Dorsolateral prefrontal cortex (tissue), 122 donors: ENCODE measurements at places on chromosomes 12 and 14.

- no peak for DNase-seq
Measured at GRCh38 chr14:62670526-62670925, 374.7 kb downstream of the KCNH5 start.

DNA sequence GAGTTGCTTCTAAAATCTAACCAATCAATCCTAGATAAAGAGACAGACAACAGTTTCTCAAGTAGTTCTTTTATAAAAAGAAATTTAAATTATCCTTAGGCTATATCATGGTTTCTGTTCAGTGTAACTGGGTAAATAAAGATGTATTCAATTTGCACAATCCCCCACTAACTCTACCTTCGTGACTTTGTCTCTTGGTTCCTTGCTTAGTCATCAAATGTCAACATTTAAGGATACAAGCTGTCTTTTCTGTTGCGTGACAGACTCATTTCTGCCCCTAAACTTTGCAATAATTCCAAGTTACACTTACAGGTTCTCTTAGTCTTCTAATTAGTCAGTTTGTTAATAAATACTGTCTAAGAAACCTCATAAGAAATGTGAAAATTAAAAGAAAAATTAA lies 50.6 kb downstream of the SCAF11 start:
- DNase-seq, result no peak

DNA sequence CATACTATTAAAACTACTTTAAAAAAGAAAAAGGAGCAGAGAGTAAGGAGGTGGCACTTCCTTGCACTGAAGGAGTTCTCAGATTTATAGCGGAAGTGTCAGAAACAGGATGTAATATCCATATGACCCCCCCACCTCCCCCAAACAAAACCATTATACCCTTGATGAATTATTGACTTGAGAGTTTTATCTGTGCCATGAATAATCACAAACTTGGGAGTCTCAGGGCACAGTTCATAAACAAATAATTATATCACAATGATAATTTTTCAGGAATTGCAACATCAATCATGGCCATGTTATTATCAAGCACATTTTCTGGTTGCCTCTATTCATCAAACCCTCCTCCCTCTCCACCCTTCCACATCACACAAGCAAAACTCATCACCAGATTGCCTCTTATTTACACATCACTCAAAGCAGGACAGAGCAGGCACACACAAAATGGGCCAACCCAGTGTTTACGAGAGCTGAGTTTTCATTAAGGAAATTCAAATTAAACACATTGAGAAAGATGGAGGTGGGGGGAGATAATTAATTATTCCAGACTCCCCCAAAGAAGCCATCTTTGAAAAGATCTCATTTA lies 141.4 kb downstream of the EGLN3 start:
- DNase-seq, result no peak

DNA sequence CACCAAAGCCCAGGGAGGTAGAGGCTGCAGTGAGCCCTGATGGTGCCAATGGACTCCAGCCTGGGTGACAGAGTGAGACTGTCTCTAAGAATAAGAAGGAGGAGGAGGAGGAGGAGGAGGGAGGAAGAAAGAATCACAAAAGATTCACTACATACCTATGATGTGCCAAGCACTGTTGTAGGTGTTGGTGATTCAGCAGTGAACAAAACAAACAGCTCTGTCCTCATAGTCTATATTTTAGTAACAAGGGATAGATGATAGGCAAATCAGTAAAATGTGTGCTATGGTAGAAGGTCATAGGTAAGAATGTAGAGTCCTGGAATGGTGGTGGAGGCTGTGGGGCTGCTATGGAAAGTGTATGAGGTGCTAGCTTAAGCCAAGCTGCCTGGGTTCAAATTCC lies 18.0 kb upstream of the ABHD12B start:
- DNase-seq, result no peak

- DNase-seq, result no peak
Measured at GRCh38 chr14:61334197-61334701, 12.9 kb downstream of the PRKCH start.

DNA sequence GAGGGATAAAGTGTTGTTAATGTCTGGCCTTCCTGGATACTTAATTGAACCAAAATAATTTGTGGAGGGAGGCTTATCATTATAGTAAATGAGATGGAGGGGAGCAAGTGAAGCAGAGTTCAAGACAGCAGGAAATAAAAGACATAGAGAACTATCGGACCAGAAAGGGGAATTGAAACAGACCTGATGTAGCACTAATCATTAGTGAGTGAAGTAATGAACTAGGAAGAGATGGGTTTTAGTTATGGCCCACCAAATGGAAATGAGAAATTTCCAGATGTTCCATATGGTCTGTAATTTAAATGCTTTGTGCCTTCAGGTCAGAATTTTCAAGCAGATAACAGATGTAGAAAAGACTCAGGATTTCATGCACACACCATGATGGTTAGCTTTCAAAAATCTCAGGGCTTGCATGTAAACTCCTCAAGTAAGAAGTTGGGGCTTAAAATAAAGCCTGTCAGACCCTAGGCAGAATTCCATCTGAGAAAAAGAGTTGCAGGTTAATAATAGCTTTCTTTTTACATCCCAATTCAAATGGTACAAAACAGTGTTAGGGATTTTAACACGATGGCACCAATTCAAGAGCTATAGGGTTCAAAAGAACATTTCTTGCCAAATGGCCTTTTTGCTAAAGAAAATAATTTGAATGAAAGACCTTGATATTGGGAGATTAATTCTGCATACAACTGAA lies 355.8 kb downstream of the FSCB start:
- DNase-seq, result no peak

- peak; percentile 43 for DNase-seq
Measured at GRCh38 chr12:64461634-64462414, 9.9 kb downstream of the TBK1 start.

GRCh38 chr12:96257550-96258103 lies 63.5 kb downstream of the ELK3 start:
- no peak for DNase-seq

DNA sequence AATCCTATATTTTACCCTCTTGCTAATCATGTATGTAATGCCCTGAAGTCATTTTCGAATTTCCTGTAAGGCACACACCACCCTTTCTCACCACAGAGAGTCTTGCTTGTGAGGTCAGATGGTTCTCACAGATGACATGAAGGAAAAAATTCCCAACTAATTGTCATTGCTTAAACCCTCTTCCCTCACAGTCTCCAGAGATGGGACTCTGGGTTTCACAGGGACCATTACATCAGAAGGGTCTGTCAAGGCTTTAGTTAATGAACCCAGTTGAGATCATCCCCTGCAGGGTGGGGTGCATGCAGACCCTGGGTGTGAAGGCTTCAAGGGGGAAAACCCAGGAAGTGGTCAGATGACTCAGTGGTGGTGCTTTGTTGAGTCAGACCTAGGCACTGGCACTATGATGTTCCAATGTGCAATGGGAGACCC lies 229.6 kb downstream of the BCAT1 start:
- no peak for DNase-seq

GRCh38 chr12:106073179-106073578 lies 65.6 kb downstream of the NUAK1 start:
- no peak for DNase-seq

DNA sequence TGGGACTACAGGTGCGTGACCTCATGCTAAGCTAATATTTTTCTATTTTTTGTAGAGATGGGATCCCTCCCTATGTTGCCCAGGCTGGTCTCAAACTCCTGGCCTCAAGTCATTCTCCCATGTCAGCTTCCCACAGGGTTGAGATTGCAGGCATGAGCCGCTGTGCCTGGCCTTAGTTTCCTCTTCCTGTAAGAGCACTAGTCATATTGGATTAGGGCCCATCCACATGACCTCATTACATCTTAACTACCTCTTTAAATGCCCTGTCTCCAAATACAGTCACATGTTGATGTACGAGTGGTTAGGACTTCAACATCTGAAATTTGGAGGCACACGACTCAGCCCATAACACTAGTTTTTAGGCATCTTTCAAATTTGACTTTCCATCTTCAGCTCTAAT lies 72.2 kb upstream of the RASSF3 start:
- no peak for DNase-seq

DNA sequence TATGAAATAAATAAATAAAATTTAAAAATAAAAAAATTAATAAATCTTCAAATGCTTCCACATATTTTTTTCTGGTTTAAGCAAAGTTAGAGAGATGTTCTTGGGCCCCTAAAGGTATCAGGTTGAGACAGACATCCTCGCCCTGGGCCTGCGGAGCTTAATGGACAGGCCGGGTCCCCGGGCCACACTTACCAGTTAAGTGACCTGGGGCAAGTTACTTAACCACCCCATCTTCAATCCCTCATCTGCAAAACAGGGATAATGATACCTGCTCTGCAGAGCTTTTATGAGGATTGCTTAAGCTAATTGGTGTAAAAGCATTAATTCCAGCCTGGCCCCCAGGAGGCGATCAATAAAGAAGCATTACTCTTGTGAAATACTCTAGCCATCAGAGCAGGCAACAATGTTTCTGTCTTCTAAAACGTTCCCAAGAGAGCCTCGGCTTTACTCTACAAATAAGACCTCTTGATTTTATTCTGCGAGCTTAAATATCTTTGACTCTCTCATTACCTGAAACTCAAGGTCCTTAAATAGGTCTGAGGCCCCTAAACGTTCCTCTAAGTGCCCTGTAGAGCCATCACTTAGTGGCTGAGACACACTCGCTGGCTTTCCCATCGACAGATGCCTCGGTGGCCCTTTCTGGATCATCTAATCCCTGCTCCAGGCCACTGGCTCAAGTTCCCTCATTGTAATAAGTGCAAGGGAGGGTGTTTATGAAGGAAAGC lies 81.1 kb upstream of the DIO3 start:
- DNase-seq, result no peak

- DNase-seq, result peak; percentile 75
Measured at GRCh38 chr14:102363182-102363943, 622 bp downstream of the TECPR2 start.

- DNase-seq, result no peak
Measured at GRCh38 chr14:22039938-22040780, 366.5 kb upstream of the OR4E1 start.

- DNase-seq, result no peak
Measured at GRCh38 chr12:112488257-112488876, 69.6 kb downstream of the PTPN11 start.

- DNase-seq, result no peak
Measured at GRCh38 chr14:100677554-100678468, 48.9 kb upstream of the DLK1 start.

- no peak for DNase-seq
Measured at GRCh38 chr12:42958291-42958674, 368.7 kb upstream of the PRICKLE1 start.

DNA sequence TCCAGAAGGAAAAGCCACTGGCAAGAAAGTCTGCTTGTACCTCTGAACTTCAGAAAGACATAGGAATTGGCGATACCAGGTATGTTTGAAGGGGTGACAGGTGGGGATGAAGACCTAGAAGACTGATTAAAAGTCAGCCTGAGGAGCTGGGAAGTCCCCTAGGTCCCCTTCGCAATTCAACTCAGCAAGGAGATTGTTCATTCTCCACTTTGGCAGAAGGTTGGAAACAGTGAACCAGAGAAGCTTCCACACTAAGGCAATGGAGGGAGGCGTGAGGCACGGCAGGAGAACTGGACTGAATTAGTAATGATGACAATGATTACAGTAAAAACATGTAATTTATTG lies 240.3 kb upstream of the TMPO start:
- no peak for DNase-seq

GRCh38 chr14:75518625-75519024 lies 3.6 kb upstream of the BATF start:
- no peak for DNase-seq

- DNase-seq, result no peak
Measured at GRCh38 chr12:93318720-93319522, 58.8 kb upstream of the NUDT4 start.

DNA sequence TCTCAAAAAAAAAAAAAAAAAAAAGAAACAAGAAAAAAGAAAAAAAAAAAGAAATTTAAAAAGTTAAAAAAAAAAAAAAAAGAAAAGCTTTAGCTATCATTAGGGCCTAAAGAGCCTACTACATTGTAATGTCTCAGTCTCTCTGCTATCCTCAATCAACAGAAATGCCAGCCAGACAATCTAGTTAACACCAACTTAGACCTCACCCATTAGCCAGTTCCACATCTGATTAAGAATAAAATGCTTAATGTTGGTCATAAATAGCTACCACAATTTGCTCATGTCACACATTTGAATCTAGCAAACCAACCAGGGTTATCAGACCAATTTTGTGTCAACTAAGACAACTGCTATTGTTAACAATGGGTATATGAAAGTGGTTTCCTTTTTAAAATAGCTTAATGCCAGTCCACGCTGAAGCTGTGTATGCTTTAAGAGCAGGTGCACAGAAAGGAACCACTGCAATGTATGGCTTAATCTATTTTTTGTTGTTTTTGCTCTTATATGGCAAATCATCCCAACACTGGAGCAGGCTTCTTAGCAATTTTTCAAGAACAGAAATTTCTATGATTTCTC lies 45.5 kb upstream of the SELPLG start:
- no peak for DNase-seq

- DNase-seq, result peak; percentile 66
Measured at GRCh38 chr12:39441963-39442830, 723 bp downstream of the KIF21A start.

DNA sequence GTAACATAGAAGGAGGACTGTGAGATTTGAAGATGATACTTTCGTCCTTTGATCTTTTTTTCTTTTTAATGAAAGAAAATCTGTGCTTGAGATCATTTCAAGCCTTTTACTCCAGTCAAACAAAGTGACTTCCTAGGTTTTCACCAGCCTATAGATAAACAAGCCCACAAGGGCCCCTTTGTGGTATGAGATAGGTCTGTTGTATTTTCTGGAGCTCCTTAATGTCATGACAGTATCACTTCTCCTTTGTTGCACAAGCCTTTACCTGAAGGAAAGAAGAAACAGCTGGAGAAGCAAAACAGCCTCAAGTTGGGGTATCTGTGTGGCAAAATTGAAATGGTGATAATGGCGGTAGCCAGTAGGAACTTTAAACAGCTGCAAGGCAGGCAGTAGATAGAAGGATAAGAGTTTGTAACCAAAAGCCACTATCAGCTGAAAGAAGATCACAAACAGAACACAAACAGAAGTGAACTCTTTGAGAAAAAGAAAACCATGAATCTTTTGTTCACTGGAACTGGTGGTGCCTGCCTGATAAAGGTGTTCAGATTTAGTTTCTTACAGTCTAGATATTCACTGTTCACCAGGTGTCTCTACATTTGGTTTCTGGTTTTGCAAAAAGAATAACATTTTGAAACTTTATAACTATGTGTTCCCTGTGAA lies 96.8 kb downstream of the LGR5 start:
- DNase-seq, result no peak

GRCh38 chr14:52110441-52111086 lies 41.7 kb upstream of the NID2 start:
- DNase-seq, result no peak

- DNase-seq, result no peak
Measured at GRCh38 chr12:90589956-90590355, 365.0 kb downstream of the CCER1 start.
